ENCODE measurements at places on chromosomes 12 and 14. TPM values are rescaled to one million over a fixed set of nuclear protein-coding genes. Genes with fewer than 3 reads are reported as not detected.

DNA sequence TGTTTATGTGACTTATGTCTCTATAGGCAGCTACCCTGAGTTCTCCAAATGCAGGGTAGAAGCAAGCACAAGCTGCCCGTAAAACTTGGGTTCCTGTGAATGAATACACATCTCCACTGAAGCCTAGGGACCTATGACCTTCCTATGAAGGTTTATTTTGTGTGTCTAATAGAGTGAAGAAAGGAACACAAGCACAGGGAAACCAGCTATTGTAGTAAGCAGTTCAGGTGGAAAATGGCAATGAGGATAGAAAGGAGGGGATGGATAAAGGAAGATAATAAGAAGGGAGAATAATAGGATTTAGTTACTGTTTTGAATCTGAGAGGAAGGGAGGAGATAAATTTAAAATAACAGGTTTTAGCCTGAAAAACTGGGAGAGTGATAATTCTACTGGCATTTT, 2.4 kb downstream of the PFKM start:
- H3K36me3 ChIP-seq, result peaks cover 29% of the 10 kb centered on the region
- no peak overlapping the region for H3K4me3 ChIP-seq
- H3K4me1 ChIP-seq, result no peaks in the 10 kb centered on the region
- H3K27ac ChIP-seq, result no peak overlapping the region

DNA sequence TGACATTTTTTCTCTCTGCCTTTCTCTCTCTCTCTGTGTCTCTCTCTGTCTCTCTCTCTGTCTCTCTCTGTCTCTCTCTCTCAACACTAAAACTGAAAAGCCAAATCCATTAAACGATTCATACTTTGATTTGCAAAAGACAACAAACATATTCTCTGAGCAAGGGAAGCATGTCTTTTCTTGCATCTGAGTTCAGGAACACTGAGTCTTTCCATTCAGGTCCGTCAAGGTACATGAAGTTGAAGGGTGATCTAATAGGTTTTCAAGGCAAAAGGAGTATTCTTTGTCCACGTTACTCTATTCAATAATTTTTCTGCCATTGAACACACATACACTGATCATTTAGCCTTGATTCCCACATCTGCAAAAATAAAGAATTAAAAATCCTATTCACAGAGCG, 900.9 kb downstream of the BCL11B start:
- H3K27ac ChIP-seq, result no peak overlapping the region
- no peak for DNase-seq
- no peak overlapping the region for H3K4me3 ChIP-seq
- no peaks in the 10 kb centered on the region for H3K4me1 ChIP-seq

- no peak for DNase-seq
- H3K4me3 ChIP-seq, result no peak overlapping the region
- no peaks in the 10 kb centered on the region for H3K4me1 ChIP-seq
- H3K27ac ChIP-seq, result no peak overlapping the region
Observed at GRCh38 chr12:41768456-41768855, 376.2 kb downstream of the GXYLT1 start.

DNA sequence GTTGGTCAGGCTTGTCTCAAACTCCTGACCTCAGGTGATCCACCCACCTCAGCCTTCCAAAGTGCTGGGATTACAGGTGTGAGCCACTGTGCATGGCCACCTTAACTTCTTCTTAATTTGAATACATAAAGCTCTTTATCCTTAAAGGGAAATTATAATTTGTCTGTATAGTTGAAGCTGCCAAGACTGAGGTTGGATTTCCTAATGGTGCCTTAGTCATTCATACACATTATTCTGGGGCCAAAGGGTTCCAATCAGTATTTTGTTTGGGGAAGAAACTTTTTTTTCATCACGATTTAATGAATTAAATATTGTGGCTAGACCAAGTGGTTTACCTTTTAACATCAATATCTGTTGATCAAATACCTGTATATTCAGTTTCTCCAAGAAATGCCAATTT, 135.9 kb downstream of the SYT1 start:
- no peak for DNase-seq
- H3K4me3 ChIP-seq, result no peak overlapping the region
- H3K27me3 ChIP-seq, result no peaks in the 10 kb centered on the region
- H3K27ac ChIP-seq, result no peak overlapping the region

DNA sequence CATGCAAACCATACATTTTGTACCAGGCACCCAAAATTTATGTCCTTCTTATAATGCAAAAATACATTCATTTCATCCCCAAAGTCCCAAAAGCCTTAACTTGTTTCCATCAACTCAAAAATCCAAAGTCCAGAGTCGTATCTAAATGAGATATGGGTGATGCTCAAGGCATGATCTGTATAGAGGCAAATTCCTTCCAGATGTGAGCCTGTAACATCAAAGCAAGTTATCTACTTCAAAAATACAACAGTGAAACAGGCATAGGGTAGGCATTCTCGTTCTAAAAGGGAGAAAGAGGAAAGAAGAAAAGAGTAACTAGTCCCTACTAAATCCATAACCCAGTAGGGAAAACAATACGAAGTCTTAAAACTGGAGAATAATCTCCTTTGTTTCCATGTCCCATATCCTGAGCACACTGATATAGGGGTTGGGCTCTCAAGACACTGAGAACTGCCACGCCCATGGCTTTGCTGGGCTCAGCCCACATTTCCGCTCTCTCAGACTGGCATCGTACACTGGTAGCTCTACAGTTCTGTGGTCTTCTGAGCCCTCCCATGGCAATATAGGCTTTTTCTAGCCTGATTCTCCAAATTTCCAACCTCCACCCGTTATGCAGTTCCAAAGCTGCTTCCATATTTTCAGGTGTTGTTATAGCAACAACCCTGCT, 232.8 kb downstream of the TMTC2 start:
- H3K36me3 ChIP-seq, result no peaks in the 10 kb centered on the region
- H3K4me3 ChIP-seq, result no peak overlapping the region
- no peaks in the 10 kb centered on the region for H3K4me1 ChIP-seq
- DNase-seq, result no peak
- no peaks in the 10 kb centered on the region for H3K27me3 ChIP-seq
- H3K27ac ChIP-seq, result no peak overlapping the region

DNA sequence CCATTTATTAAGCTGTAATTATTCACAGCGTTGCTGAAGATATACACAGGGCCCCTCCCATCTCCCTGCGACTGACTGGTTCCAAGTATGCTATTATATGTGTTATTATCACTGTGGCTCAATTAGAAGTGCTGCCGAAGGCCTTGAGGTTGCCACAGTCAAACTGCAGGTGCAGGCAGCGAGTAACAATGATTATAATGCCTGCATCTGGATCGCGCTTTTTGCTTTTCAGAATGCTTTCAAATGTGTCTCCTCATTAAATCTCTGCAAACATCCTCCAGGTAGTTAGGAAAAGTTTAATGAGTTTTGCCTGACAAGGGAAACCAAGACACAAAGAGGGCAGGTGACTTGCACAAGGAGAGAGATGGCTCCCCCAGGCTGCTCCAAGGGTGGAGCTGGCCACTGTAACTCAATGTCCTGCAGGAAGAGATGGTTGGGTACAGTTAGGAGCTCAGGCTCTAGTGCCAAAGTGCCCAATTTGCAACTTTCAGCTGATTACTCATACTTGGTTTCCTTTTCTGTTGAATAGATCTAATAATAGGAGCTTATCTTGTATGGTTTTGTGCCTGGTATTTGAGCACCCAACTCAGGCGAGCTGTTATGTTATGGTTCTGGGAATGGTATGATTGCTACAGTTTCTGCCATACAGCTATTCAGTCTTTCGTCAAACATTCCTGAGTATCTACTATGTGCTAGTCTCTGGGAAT, 1.7 kb upstream of the SYNE3 start:
- peaks cover 22% of the 10 kb centered on the region for H3K4me1 ChIP-seq
- DNase-seq, result no peak
- no peaks in the 10 kb centered on the region for H3K36me3 ChIP-seq

- no peak overlapping the region for H3K27ac ChIP-seq
- no peaks in the 10 kb centered on the region for H3K27me3 ChIP-seq
- peaks cover 5% of the 10 kb centered on the region for H3K36me3 ChIP-seq
- DNase-seq, result no peak
- H3K4me3 ChIP-seq, result no peak overlapping the region
Observed at GRCh38 chr12:108838194-108839017, 19.0 kb downstream of the SSH1 start.

DNA sequence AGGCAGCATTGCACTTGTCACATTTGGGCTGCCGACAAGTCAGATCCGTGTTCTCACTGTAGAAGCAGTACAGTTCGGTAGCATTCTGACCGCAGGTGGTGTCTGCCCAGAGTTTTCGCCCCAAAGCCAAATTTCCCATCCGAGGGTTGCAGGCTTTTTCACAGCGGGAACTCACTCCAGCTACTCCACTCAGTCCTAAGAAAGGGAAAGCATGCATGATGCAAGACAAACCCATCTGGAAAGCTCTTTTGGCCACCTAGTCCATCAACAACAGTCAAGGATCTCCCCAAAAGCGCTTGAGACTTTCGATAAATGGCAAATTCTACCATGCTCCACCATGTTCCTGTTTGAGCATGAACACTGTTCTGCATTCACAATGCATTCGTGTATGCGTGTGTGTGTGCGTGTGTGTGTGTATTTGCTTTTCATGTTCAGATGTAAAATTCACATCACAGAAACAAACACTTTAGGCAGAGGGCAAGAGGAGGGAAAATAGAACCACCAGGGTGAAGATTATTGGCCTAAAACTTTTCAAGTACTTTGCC, 3.2 kb downstream of the NTN4 start:
- H3K4me3 ChIP-seq, result no peak overlapping the region
- H3K4me1 ChIP-seq, result no peaks in the 10 kb centered on the region
- peaks cover 54% of the 10 kb centered on the region for H3K27me3 ChIP-seq
- no peaks in the 10 kb centered on the region for H3K36me3 ChIP-seq

- DNase-seq, result no peak
- H3K4me3 ChIP-seq, result no peak overlapping the region
- no peak overlapping the region for H3K27ac ChIP-seq
- no peaks in the 10 kb centered on the region for H3K4me1 ChIP-seq
- H3K27me3 ChIP-seq, result no peaks in the 10 kb centered on the region
Observed at GRCh38 chr12:91877456-91878235, 268.0 kb downstream of the BTG1 start.

DNA sequence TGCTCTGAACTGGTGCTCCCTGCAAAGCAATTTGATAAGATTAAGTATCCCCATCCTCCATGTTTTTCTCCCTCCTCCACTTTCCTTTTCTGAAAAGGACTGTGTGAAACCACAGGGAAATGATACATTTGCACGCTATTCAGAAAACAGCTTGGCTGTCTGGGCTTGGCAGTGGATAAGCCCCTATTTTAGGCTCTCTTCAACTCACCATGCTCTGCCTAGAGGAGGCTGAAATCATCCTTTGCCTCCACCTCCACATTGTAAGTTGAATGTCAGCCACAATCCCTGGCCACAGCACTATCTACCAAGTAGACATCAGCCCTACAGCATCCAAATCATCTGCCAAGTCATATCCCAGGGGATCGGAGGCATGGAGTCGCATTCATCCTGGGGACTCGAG, 642.3 kb downstream of the RPS29 start:
- no peaks in the 10 kb centered on the region for H3K4me1 ChIP-seq
- no peak overlapping the region for H3K4me3 ChIP-seq
- no peak for DNase-seq
- no peak overlapping the region for H3K27ac ChIP-seq
- no peaks in the 10 kb centered on the region for H3K36me3 ChIP-seq
- no peaks in the 10 kb centered on the region for H3K27me3 ChIP-seq

GRCh38 chr12:82426586-82426985, 68.3 kb downstream of the METTL25 start:
- no peaks in the 10 kb centered on the region for H3K36me3 ChIP-seq
- H3K4me3 ChIP-seq, result no peak overlapping the region
- no peaks in the 10 kb centered on the region for H3K4me1 ChIP-seq
- DNase-seq, result no peak

GRCh38 chr14:102394717-102395375, 32.1 kb downstream of the TECPR2 start:
- H3K36me3 ChIP-seq, result no peaks in the 10 kb centered on the region
- no peak overlapping the region for H3K27ac ChIP-seq
- H3K27me3 ChIP-seq, result no peaks in the 10 kb centered on the region
- peaks cover 7% of the 10 kb centered on the region for H3K4me1 ChIP-seq
- DNase-seq, result no peak

DNA sequence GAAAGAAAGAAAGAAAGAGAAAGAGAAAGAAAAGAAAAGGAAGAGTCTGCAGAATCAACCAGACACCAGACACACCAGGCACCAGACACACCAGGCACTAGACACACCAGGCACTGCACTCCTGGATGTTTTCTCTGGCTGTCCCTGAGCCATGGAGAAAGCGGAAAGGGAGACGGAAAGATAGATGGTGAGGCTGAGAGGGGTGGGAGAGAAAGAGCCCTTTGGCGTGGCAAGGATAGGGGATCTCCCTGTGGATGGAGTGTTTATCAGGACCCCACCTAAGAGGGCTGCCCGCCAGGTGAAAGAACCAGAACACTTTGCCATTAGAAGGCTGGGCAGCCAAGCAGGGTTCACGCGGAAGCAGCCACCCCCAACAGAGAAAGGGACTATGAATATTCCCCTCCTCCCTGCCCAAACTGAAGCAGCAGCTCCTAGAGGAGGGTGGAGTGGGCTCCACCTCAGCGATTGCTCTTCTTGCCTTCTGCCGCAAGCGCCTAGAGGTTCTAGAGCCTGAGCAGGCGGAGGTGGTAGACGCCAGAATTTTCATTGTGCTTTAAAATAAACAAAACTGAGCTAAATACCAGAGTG, 13.4 kb downstream of the ST8SIA1 start:
- H3K36me3 ChIP-seq, result no peaks in the 10 kb centered on the region
- H3K27ac ChIP-seq, result no peak overlapping the region
- H3K4me1 ChIP-seq, result no peaks in the 10 kb centered on the region
- 0 out of 2 replicates have a peak, but pooled peaks cover 2% of the 10 kb centered on the region for H3K27me3 ChIP-seq
- peak; percentile 48 for DNase-seq
- no peak overlapping the region for H3K4me3 ChIP-seq

DNA sequence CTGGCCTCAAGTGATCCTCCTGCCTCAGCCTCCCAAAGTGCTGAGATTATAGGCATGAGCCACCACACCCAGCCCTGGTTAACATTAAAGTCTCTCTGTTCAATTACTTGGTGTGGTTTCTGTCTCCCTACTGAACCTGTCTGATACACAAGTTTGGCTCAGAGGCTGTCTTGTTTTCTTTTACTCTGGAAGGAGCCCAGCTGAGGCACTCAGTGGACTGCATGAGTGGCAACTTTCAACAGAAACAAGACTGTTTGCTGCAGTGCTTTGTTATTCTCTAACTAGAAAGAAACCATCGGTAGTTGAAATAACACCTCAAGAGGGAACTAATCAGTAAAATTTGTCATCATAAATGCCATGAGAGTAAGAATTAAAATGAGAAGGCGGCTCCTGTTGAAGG, 238.7 kb downstream of the FOXN3 start:
- H3K27me3 ChIP-seq, result no peaks in the 10 kb centered on the region
- no peak overlapping the region for H3K4me3 ChIP-seq
- DNase-seq, result peak; percentile 35
- H3K36me3 ChIP-seq, result peaks cover 7% of the 10 kb centered on the region
- H3K4me1 ChIP-seq, result peaks cover 2% of the 10 kb centered on the region
- no peak overlapping the region for H3K27ac ChIP-seq

GRCh38 chr14:55401751-55402150, 9.9 kb downstream of the ATG14 start:
- H3K27me3 ChIP-seq, result no peaks in the 10 kb centered on the region
- no peak overlapping the region for H3K27ac ChIP-seq
- no peaks in the 10 kb centered on the region for H3K36me3 ChIP-seq
- no peaks in the 10 kb centered on the region for H3K4me1 ChIP-seq

Gene TPH2
- total RNA-seq, result 0.90 TPM

Gene SINHCAF
- total RNA-seq, result 576 TPM

Gene OASL
- not detected for total RNA-seq

Gene SERPINA10
- not detected for total RNA-seq

Gene MYO1H
- not detected for total RNA-seq

Gene ENDOU
- total RNA-seq, result not detected

Gene SLC6A15
- total RNA-seq, result 38.1 TPM

Gene DHRS2
- 0.44 TPM for total RNA-seq

Gene ADCY4
- 0.35 TPM for total RNA-seq

Gene PPP1CC
- 350 TPM for total RNA-seq
